Fibroblast of skin of left biceps (primary cell): ENCODE measurements at places on chromosomes 1 and 21.

DNA sequence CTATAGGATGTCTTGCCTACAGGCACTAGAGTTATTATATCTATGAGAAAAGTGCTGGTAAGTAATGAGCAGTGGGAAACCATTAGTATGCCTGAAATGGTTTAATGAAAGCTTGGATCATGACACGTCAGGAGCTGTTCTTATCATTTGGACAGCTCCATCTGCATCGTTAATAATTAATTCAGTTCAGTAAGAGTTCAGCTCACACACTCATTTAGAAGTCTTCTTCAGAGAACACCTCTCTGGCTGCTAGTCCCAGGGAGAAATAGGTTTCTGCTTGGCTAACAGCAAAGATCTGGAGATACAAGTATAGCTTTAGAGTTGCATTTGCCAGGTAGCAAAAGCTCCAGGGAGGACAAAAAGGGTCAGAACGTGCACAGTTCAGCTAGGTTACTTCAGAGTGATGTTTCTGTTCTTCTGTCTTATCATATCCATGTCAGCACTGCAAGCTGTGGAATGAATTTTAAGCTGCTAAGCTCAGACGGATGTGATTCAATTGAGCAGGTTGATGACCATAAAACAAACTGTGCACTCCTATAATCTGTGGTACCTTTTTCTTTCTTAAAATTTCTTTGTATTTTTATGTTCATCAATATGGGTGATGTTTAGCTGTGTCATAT, 173.6 kb downstream of the ADGRL2 start:
- DNase-seq, result no peak

GRCh38 chr1:24591781-24592180, 35.9 kb downstream of the NCMAP start:
- no peak for DNase-seq

DNA sequence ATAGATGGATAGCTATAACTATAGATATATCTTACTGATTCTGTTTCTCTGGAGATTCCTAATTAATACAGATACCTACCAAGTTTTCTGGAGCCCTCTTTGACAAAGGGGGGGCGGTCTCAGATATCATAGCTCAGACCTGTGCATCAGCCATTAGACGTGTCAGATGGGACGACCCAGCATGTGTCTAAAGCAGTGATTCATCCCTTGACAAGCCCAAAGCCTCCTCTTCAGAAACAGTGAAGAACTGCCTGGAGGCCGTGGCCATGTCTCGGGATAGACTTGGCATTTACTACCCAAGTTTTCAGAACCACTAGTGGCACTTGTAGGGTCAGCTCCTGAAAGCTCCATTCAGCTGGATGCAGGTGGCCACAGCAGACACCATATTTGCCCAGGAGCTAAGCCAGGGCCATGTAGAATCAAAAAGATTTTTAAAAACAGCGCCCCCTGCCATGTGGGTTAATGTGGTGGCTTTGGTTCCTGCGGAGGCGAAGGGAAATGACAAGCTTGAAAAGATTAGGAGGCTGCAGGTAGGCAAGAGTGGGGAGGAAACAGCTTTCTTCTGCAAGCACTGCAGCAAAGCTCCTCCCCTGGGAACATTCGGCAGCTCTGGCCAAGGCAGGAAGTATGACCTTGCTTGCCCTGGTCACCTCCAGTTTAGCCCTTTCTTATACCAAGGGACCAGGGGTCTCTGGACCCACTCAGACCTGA, 82.2 kb downstream of the FBXO2 start:
- DNase-seq, result no peak

- no peak for DNase-seq
Measured at GRCh38 chr1:113530021-113530420, 139.7 kb downstream of the MAGI3 start.

GRCh38 chr1:70667494-70668170, 256.6 kb downstream of the CTH start:
- no peak for DNase-seq
